ENCODE measurements at places on chromosomes 6 and 20.
A peak's percentile ranks its signal among the peaks of the same experiment; 100 is the strongest.

- DNase-seq: no peak
Observed at GRCh38 chr6:100382031-100382430, 82.7 kb downstream of the SIM1 start.

- DNase-seq: no peak
Observed at GRCh38 chr6:22364306-22364705, 67.5 kb upstream of the PRL start.

- DNase-seq: no peak
Observed at GRCh38 chr6:34340906-34341480, 51.5 kb downstream of the NUDT3 start.

DNA sequence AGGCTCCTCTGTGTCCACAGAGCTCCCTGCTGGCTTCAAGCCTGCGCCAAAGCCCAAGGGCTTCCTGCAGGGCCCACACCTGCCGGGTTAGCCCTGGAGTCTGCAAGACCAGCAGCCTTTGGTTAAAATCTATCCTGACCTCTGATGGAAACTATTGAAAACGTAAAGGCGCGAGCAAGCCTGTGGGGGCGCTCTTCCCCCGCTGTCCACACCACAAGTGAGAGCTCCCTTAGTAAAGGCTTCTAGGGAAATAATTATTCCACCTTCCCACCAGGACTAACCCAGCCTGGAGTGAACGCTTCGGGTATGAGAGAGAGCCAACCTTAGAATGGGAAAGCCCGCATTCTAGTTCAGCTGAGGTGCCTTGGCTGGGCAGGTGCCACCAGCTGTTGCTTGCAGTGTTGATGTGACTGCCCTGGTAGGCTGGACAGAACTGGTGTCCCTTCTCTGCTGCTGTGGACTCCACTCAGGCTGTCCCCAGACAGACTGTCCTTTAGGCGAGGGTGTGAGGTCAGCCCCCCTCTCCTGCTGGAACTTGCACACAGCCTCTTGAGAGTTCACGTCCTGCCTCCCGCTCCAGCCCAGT, 68.7 kb downstream of the SYTL3 start:
- DNase-seq: no peak

GRCh38 chr6:46828939-46829338, 35.8 kb downstream of the MEP1A start:
- no peak for DNase-seq

- DNase-seq: no peak
Observed at GRCh38 chr20:63382551-63383300, 21.6 kb upstream of the CHRNA4 start.

DNA sequence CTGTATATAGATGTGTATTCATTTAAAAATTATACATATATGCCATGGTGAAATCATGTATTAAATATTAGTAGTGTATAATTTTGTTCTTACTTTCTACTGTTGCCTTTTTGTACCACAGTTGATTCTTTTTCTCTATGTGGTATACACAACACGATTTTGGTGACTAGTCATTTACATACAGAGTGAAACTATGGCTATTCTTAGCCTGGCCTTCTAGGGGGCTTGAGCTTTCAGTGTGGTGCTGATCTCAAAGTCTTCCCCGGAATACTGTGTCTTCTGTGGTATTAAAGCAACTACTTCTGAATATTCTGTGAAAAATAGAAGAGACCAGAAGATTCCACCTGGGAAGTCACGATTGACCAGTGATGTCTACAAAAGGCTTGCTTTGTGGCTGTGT, 301.9 kb downstream of the UTRN start:
- DNase-seq: no peak

GRCh38 chr6:112163295-112164257, 76.2 kb downstream of the FAM229B start:
- DNase-seq: peak; percentile 67

- DNase-seq: no peak
Observed at GRCh38 chr6:41763470-41763869, 16.2 kb downstream of the FRS3 start.

- no peak for DNase-seq
Observed at GRCh38 chr6:159915397-159915796, 24.6 kb downstream of the MAS1 start.

DNA sequence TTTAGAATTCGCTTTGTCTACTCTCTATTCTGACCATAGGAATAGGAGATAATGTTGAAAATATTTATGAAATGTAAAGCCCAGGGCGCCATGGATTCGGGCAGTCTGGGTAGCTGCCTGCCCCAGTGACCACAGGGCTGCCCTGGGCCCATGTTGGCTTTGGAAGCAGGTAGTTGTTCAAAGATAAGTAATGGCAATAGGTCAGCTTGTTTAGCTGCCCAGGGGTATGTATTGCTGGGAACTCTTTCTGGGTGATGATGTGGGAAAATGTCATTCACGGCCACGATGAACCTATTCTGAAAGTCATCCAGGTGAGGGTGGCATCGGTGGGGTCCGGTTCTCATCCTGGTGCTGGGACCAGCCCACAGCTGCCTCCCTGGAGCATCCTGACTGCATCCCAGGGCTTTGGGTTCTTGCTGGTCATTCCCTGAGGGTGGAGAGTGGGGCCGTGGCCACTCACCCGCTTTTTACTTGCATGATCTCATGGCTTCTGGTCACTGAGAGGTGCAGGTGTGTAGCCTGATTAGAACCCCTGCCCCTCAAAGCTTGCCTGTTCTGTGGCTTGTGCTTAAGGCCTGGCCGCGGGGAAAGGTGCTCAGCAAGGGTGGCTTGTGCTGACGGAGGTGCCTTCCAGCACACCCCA, 102.8 kb downstream of the ERMARD start:
- DNase-seq: no peak

DNA sequence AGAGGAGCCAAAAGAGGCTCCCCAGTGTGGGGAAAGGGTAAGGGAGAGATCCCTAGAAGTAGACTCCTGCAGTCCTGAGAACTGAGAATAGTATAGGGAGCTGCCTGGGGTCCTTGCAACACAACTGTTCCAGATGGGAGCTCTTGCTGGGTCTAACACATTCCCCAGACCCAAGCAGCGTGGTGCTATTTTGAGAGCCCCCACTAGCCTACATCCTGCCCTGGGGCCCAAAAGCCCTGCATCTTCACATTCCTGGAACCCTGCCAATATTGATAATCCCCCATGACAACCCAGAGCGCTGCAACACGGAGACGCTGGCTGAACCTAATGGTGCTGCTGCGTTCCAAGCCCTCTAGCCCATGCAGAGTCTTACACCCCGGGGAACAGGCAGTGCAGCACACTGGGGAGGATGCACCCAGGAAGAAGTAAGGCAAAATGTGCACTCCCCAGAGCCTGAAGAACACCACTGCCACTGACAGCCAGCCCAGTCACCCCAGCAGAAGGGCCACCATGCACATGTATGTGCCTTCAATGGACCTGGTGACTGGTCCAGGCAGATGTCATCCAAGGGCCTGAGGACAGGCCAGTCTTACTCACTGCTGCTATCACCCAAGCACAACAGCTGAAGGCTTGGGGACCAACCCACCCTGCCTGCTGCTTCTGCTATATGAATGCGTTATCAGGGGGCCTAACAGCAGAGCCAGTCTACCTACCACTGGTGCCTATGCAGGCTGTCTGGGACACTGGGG, 7.0 kb upstream of the RNF217 start:
- DNase-seq: no peak

GRCh38 chr6:133240511-133241085, 559 bp upstream of the EYA4 start:
- no peak for DNase-seq

GRCh38 chr6:16871047-16871446, 109.8 kb upstream of the ATXN1 start:
- DNase-seq: no peak

DNA sequence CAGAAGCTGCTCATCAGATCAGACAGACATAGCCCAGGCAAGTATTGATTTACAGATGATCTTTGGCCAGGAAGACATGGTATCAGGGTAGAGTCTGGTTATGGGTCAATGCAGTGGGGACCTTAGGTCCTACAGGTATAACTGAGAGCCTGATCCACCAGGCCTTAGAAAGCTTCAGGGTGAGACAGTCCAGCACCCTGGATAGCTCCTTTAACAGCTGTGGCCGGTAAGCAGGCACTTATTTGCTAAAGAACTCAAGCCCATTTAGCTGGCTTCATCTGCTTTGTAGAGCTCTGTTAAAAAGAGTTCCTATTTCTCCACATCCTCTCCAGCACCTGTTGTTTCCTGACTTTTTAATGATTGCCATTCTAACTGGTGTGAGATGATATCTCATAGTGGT, 39.6 kb downstream of the ESR1 start:
- no peak for DNase-seq

GRCh38 chr20:56628873-56629463, at the start of gene TFAP2C:
Gene TFAP2C (plus strand): TSS chr20:56629306. CDS start chr20:56629545, 239 bp downstream.
- no peak for DNase-seq

GRCh38 chr20:62475027-62475771, 596 bp downstream of the GATA5 start:
- no peak for DNase-seq

DNA sequence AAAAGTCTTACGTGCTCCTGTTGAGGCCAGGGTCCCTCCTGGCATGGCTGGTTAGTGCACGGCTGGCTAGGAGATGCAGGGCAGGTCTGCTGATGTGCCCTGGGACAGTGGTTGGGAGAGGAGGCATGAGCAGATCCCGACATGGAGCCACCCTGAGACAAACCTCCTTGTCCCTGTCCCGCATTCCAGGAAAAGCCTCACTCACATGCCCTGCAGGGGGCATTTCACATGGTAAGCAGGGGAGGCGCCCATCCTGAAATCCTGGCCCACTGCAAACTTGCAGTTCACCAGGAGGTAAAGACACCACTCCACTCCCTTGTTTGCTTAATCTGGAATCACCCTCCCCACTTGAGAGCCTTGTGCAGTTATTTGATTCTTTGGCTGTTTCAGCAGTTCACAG, 116.7 kb upstream of the SLC24A3 start:
- DNase-seq: no peak

DNA sequence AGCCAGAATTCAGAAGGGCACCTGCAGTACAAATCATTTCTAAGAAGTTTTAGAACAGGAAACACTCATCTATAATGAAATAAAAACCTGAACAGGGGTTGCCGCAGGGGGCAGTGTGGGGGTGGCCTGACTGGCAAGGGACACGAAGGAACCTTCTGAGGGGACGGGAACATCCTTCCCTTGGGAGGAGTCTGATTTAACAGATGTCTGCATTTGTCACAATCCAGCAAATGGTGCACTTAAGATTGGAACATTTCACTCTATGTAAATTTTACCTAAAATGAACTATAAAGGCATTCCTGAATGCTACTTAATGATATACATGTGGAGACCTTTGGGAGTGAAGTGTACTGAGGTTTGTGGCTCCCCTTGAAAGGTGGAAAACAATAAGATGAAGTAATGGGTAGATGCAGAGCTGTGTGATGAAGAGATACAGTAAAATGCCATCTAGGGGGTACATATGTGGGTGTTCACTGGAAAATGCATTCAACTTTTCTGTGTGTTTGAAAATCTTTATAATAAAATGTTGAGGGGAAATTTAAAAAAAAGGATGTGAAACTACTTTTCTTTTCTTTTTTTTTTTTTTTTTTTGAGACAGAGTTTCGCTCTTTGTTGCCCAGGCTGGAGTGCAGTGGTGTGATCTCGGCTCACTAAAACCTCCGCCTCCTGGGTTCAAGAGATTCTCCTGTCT, 89.5 kb downstream of the SNX5 start:
- no peak for DNase-seq

DNA sequence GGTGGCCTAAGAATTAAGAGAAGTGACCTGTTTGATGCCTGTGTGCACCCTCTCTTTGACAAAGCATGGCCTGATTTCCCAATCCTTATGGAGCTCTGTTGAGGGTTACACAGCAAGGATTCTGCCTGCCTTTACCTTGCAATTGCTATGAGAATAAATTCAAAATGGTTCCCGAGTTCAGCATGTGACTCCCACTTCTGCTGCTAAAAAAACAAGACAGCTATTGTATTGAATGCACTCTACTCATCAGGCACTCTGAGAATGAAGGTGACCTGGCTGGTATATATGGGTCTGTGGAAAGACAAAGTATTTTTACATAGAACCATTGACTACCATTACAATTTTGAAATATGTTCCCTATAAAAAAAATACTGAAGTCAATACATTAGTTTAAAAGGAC, 190.3 kb downstream of the ATXN1 start:
- DNase-seq: no peak

DNA sequence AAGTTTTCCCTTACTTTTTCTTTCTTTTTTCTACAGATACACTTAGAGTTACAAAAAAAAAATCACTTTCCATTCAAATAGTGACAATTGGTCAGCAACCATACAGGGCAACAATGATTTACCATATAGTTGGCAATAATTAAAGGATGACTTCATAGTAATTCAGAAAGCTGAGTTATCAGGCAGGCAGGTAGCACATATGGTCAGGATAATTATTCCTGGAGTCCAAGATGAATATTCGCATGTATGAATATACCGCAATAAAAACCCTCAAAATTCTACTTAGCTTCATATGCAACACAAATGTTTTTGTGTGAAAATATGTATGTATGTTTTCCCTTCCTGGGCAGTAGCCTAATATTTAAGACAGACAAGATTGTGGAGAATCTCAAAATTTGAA, 34.5 kb downstream of the COL19A1 start:
- no peak for DNase-seq

All from CD4-positive, alpha-beta T cell treated with Interleukin-6 at 100 ng/mL for 8 hours (primary cell).